Cerebellum (tissue), 4 donors: ENCODE measurements at places on chromosomes 3 and 15.
A peak's percentile ranks its signal among the peaks of the same experiment; 100 is the strongest.

- no peak for DNase-seq
Measured at GRCh38 chr3:48474619-48475018, 28.1 kb downstream of the ATRIP start.

DNA sequence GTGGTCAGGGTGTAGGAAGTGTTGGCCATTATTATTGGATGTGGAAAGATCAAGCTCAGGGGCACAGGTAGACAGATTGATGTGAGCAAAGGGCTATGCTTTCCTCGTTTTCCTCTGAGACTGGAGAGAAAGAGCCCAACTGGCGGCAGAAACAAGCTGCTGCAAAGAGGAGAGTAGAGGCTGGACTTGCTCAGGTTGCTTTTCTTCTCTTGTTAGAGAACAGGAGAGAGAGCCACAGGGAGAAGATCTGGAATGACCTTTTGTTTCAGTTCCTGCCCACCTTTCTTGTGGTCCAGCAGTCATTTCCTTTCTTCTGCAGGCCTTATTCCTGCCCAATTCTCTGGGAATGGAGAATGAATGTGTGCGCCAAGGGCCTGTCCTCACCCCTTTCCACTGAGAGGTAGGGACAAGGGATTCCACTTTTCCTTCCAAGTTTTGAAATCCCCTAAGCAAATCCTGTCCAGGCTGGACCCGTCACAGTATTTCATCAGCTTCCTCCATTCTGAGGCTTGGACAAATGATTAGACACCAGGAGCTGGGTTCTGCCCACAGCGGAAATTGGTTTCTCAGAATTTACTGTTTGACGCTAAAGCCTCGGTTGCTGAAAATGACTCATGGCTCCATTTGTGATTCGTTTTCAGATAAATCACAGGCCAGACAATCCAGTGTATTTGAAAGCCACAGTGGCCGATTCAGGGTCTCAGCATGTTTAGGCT is 16.1 kb downstream of the ZNF80 start:
- no peak for DNase-seq

DNA sequence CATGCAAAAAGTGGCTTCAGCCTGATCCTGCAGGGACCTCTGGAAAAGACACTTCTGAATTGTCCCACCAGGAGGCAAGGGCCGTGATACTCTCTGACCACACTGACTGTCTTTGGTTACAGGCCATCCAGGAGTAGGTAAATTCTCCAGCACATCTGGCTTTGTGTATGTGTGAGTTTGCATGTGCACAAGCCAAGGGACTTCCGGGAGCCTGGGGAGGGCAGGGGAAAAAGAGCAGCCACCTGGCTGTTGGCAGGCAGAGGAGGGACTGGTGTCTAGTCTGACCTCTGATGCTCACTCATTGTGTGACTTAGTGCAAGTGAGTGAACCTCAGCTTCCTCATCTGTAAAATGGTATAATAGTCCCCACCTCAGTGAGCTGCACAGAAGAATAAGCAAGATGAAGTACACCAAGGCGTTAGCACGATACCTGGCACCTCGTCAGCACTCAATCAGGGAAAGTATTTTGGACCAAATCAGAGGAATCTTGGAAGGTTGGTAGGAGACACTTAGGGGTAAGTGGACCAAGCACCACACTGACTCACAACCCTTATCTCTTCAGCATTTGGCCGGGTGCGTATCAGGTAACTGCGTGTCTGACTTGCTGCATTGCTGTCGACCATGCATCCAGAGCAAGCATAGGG is 19.1 kb downstream of the KLHL6 start:
- DNase-seq = no peak

DNA sequence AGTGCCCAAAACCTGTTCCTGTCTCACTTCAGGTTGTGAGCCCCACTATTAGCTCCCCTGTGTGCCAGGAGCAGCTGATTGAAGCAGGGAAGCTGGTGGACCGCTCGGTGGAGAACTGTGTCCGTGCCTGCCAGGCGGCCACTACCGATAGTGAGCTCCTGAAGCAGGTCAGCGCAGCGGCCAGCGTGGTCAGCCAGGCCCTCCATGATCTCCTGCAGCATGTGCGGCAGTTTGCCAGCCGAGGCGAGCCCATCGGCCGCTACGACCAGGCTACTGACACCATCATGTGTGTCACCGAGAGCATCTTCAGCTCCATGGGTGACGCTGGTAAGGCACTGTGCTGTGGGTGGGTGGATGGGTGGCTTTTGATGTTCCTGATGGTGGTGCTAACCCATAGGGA is 334.1 kb upstream of the TPM1 start:
- no peak for DNase-seq

- DNase-seq = no peak
Measured at GRCh38 chr3:38616111-38616510, 33.4 kb downstream of the SCN5A start.

GRCh38 chr3:50356553-50356952 is 2.8 kb downstream of the TMEM115 start:
- peak; percentile 64 for DNase-seq
